ENCODE measurements at places on chromosomes 3 and 15.

DNA sequence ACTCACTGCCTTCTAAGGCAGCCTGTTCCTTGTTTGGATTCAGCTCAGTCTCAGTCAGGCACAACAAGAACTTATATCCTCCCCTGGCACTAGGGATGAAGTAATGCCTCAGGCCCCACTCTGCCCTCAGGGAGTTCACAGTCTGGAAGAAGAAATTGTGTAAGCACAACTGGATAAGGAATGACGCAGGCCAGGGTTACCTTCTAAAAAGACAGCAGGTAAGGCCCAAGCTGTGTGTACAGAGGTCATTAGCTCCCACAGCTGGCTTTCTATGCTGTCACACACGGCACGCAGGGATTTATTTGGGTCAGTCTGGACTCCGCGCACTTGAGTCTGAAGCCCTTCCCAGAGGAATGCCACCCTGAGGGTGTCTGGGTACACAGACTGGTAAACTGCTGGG is 82.9 kb downstream of the IQSEC1 start:
- no peak for DNase-seq

GRCh38 chr3:141266797-141267555 is 35.4 kb downstream of the PXYLP1 start:
- no peak for DNase-seq

DNA sequence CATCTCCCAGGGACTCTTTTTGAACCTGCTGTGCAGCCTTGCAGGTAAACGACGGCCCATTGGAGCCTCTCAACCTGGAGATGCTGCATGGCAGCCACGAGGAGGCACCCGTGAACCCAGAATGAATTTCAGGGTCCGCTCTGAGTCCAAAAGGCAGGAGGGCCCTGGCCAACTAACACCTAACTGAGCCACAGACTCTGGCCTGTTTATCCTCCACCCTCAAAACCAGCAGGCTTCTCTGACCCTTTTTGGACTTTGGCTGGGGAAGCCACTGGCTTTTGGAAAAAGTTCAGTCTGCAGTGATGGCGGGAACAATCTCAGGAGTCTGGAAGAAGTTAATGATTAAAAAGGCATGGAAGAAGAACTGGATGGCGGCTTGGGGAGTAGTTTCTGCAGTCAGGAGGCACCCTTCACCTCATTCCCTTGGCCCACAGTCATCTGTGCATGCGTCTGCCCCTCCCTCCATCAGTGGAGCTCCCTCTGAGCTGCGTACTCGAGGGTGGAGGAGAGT is 4.1 kb downstream of the PXYLP1 start:
- no peak for DNase-seq

DNA sequence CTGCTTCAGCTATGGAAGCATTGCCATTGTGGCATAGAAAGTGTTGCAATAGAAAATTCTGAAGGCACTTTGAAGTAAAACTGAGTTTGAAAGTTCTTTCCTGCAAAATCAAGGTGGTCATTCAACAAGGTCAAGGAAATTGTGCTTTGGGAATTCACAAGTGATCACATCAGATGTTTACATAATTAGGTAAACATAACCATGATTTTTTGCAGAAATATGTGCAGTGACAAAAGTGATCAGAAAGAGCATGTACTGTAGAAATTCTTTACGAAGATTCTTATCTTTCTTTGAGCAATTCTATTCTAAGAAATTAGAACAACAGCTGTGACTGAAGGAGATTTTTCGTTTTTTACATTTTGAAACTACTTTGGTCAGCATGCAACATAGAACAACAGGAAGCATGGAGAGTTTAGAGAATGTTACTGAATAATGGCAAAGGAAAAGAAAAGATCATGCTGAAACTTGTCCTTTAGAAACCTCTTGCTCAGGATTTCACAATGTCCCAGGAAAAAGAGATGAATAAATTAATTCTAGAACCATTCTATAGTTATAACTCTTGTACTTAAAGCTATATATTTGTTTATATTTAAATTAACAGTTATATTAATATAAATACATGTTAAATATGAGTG is 643.4 kb upstream of the ARPP21 start:
- DNase-seq, result no peak

- no peak for DNase-seq
These were observed 15.4 kb downstream of the LRIG1 start for GRCh38 chr3:66485291-66485968.

- no peak for DNase-seq
These were observed 21.3 kb upstream of the CAV3 start for GRCh38 chr3:8712045-8712907.

- no peak for DNase-seq
These were observed 74.2 kb upstream of the FNDC3B start for GRCh38 chr3:171965067-171965712.

DNA sequence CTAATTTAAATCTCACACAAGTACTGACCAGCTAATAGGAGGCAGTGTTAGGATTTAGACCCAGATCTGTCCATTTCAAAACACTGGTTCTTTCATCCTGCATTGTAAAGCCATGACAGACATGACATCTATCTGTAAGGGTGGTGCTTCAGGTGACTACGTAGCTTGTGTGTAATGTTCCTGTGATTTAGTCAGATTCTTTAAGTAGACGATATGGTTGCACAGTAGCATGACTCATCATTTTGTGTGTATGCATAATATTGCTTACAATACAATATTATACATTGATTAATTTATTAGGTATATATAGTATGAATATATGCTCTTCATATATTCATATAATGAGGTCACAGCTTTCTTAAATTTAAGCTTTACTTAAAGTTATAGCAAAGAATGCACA is 628.5 kb downstream of the GRM7 start:
- no peak for DNase-seq

DNA sequence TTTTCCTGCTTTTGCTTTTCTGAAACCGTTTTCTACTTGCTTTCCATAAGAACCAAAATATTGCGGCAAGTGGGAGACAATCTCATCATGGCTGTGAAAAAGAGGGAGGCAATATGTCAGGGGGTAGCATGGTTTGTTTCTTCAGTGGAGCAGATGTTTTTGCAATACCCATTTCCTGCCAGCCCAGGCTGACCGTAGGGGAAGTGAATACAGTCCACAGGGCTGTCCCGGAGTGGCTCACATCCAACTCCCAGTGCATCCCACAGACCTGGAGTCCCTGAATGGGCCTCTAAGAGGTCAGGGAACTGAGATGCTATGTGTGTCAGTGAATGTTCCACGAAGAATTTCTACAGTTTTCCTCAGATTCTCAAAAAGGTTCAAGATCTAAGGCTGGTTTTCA is 69.6 kb downstream of the EPHB1 start:
- no peak for DNase-seq

- DNase-seq, result no peak
These were observed 53.2 kb downstream of the OXNAD1 start for GRCh38 chr3:16318176-16318575.

DNA sequence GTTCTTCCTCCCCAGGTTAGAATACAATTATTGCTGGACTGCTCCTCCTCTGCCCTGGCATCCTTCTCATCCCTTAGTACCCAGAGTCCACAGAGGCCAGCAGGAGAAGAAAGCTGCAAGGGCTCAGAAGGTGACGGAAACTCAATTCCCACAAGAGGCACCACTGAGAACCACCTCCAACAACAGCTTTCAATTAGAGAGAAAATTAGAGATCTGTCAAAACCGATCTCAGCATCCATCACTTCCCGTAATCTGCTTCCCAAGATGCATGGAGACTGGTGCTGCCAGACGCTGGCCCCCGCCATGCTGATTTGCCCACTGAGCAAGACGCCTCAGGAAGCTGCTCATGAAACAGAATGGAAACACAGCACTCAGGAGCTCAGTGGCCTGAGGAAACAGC is 135.0 kb upstream of the PRICKLE2 start:
- DNase-seq, result no peak

DNA sequence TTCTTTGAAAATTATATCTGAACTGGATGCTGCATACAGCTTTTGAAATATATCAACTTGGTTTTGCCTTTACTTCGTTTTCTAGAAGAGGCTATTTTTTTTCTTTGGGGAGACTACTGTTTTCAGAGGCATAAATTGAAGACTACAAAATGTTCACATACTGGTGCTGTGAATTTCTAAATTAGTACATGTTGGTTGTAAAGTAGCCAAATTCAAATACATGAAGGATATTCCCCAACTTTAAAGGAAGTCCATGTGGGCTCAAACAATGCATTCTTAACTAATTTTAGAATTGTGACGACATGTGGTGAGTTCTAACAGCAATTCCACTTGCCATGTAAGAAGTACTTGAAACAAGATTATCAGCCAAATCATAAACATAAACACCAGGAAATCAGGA is 295.7 kb downstream of the TUSC7 start:
- DNase-seq, result no peak

- no peak for DNase-seq
These were observed 45.0 kb downstream of the GPR176 start for GRCh38 chr15:39874890-39875549.

DNA sequence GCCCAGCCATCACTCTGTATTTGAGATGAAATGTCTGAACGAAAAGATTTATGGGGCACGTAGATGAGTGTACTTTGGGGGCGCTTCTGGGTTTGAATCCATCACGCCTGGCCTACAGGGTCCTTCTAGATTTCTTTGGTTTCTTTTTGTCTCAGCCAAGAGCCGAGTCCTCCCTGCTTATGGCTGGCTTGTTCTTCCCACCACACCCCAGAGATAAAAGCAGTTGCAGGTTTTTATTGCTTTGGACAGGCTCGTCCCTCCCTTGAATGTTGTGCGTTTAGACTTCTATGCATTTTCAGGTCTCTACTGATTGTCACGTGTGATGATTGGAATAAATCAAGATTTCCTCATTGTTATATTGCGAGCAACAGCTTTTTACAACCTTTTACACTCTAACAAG is 104.8 kb upstream of the CHRNA7 start:
- DNase-seq, result no peak

DNA sequence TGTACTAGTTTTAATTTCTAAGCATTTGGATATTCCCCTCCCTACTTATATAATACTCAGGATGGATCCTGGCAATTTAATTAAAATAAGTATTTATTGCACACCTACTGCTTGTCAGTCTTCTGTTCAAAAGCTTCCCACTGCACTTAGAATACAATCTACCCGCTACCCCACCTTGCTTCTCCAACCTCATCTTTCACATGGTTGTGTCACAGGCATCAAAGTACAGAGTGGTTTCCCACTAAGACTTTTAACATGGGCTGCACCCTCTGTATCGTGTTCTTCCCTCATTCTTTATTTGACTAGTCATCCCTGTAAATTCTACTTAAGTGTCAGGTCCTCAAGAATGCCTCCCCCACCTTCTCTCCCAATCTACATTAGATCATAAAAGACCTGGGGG is 35.0 kb downstream of the RIOX2 start:
- no peak for DNase-seq

DNA sequence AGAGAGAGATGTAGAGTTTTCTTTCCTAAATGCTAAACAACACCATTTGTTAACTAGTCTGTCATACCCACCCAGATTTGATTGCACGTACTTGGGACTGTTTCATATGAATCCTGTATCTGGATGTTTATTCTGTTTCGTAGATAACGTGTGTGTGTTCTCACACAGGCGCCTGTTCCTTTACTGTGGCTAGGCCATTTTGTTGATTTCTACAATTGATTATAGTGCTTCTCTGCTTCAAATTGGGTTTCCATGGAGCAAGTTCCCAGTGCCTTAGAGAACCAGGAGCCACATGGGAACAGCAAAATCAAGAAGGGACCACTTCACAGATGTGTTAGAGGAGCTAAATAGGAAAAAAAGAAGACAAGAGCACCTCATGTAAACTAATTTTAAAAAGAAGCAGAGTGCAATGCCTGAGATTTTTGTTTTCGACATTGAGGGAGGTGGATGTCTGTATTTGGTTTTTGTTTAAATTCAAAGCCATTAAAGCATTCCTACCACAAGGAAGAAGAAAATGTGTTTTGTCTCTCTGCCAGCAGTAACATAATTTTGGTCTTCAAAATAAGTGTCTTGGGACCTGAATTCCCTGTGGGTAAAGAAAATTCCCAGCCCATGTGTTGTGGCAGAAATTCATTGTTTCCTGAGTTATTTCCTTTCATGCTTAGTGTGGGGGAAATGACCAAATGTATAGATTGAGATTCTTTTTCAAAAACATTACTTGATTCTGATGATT is 424.0 kb upstream of the C2CD4B start:
- DNase-seq, result no peak

- DNase-seq, result no peak
These were observed 132.1 kb upstream of the PRR20G start for GRCh38 chr3:127419641-127420553.

DNA sequence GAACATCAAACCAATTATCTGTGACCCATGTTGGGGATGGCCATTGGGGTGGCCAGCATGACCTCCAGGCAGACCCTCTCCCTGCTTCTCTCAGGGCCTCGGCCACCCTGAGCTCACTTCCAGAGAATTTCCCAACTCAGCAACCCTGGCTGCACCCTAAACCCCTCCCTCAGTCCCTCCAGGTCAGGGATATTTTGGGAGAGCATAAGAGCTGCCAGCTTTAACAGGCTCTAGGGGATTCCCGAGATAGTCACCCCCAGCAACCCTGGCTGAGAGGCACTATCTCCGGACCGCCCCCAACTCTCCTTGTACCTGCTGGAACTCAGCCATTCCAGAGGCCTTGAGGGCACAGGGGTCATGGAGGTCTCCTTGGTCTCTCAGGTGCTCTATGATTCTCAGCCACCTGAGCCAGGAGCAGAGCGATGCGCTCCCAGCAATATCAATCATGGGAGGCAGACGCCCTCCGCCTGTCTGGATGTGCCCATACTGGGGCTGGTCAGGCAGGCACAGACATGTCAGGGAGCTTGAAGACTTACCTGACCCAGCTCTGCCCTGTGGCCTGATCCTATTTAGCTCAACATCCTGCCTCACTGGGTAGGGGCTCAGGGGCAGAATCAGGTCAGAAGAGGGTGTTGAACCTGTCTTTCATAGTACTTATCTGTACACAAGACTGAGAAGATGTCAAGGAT is 34.9 kb upstream of the CILP start:
- no peak for DNase-seq

- no peak for DNase-seq
These were observed 140.8 kb downstream of the TP63 start for GRCh38 chr3:189771842-189772450.

DNA sequence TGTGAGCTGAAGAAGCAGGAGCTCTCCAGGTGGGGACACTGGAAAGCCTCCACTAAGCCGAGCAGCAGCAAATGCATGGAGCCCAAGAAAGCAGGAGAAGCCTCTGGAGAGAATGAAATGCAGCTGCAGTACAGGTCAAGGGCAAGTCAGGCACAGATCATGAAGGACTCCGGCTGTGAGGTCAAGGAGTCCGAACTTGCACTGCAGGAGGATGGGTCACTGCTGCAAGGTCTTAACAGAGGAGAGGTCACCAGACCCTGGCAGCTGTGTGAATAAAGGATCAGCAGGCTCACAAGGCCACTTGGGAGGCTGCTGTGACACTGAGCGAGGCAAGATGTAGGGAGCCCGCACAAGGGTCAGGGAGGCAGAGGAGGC is 24.7 kb upstream of the SLC41A3 start:
- DNase-seq, result no peak

GRCh38 chr3:53022647-53023046 is 23.2 kb downstream of the SFMBT1 start:
- no peak for DNase-seq

DNA sequence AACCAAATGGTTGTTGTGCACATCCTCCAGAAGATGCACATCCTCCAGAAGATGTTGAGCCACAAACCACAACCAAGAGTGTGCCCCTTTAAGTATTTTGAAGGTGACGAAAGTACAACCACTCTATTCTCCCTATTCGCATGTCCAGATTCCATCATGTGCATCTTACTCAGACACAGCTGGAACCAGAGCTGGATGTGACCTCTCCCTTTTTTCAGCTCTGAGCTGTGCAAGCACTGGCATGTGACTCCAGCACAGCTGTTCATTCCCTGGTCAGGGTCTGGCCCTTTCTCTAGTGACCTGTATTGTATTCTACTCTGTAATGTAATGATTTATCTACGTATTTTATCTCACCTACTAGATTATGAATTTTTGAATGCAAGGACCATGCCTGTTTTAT is 29.3 kb upstream of the DLG1 start:
- DNase-seq, result no peak
